Stimulated activated CD4-positive, alpha-beta T cell treated with anti-CD3 and anti-CD28 coated beads, Interleukin-1b, Interleukin-23, amount 100 ng/mL, for 1 hour (primary cell): ENCODE measurements at places on chromosomes 2 and 18.

- no peak for DNase-seq
Measured at GRCh38 chr2:55063713-55064323, 13.6 kb upstream of the RTN4 start.

DNA sequence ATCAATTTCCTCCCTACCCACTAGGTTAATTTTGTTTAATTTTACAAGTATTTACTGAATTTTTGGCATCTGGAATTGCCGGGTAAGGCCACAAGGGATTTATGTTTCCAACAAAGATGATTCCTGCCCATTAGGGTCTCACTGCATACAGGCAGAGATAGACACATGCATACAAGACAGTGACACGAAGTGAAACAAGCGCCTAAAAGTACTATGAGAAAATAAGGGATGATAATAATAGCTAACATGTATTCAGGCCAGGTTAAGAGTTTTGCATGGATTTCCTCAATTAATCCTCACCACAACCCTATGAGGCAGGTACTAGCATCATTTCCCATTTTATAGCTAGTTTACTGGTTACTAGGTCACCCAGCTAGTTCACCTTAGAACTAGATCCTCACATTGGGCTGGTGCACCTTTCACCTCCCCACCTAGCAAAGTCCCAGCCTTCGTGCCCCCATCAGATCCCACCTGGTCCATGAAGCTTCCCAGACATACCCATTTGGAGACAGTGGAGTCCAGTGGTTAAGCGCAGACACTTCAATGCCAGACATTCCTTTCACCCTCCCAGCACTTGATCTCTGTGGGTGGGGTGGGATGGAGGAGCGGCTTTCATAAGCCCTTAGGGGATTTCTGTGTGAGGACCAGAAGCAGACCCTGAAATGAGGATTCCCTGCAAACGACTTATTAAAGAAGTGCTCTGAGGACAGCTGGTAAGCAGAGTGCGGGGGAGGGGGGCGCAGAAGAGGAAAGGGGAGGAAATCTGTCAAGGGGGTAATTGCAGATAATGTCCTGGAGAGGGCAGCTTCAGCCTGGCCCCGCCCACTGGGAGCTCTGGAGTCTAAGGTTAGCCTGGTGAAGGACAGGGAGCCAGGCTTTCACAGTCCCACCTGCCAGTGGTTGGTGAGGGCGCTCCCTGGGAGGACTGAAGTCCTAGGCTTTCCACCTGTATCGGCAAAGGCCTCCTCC is 5.8 kb upstream of the DGUOK start:
- peak; percentile 20 for DNase-seq

- no peak for DNase-seq
Measured at GRCh38 chr2:105324732-105325131, 4.8 kb downstream of the TGFBRAP1 start.

DNA sequence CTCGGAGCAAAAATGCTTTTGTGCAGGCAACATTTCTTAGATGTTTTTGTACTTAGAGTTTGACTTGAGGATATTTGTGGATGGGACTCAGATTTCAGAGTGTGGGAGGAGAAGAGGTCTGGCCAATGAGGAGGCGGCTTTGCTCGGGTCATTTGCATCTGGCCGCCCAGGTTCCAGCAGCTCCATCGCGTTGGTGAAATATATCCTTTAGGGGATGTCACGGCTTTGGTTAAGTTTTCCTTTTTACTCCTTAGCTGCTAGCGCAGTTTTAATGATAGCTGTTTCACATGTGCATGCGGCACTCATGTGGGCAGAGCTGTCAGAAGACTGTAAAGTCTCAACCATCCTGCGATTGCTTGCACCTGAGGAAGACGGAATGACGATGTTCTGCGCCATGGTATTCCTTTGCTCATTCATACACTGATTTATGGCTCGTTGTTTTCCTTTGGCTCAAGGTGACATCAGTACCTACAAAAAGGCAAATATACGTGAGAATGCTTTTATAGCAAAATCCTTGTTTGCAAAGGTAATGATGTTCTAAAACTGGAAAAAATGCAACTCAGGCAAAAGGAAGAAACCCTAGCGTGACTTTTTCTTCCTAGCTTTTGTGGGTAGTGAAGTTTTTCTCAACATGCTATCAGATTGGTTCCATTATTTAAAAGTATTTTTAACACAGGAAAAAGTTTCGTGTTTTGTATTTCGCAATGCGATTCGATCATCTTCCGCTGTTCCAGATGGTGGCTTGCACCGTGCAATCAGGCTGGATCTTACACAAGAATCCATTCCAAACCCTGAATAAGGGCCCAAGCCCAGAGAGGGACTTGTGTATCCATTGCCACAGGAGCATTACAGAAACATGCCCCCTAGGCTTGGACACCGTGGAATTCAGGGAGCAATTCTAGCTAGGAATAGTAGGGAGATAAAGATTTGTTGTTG is 70.5 kb upstream of the ZNF516 start:
- DNase-seq, result no peak

- no peak for DNase-seq
Measured at GRCh38 chr2:172196768-172197431, 94.2 kb upstream of the DLX2 start.

GRCh38 chr2:182020286-182021070 is 34.8 kb downstream of the PPP1R1C start:
- DNase-seq, result no peak

GRCh38 chr18:78619854-78620253 is 359.8 kb upstream of the SALL3 start:
- DNase-seq, result no peak

DNA sequence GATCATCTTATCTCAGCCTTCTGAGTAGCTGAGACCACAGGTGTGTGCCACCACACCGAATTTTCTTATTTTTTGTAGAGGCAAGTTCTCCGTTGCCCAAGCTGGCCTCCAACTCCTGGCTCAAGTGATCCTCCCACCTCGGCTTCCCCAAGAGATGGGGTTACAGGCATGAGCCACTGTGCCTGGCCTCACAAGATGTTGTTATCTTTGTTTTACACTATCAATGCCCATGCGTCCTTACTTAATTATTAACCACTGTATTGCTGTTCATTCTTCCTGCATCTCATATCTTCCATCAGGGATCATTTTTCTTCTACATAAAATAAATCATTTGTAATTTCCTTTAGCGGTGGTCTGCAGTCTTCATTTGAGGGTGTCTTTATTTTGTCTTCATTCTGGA is 181.9 kb downstream of the TGIF1 start:
- DNase-seq, result no peak
